Esophagus mucosa (tissue), 1 donor: ENCODE measurements at places on chromosomes 1 and 21. TPM values are rescaled to one million over a fixed set of nuclear protein-coding genes. Genes with fewer than 3 reads are reported as not detected.

Gene IL22RA1
- 10.7 TPM for total RNA-seq

Gene HMGB4
- not detected for total RNA-seq

Gene REG4
- total RNA-seq = not detected

Gene CFAP74
- not detected for total RNA-seq

Gene SLC5A3
- 5.6 TPM for total RNA-seq

Gene VTCN1
- total RNA-seq = 1.0 TPM

Gene PGBD5
- 6.4 TPM for total RNA-seq

Gene DYRK3
- 6.1 TPM for total RNA-seq

Gene RSPO1
- 0.20 TPM for total RNA-seq

Gene DDR2
- total RNA-seq = 2.9 TPM

Gene NHLH1
- 0.08 TPM for total RNA-seq

Gene E2F2
- total RNA-seq = 13.9 TPM

Gene RHCE
- total RNA-seq = 0.76 TPM

Gene TCP10L
- total RNA-seq = not detected

Gene TMEM82
- total RNA-seq = not detected
